ENCODE measurements at places on chromosomes 7 and 10.

GRCh38 chr10:1872151-1872726, 134.9 kb upstream of the ADARB2 start:
- DNase-seq, result no peak

DNA sequence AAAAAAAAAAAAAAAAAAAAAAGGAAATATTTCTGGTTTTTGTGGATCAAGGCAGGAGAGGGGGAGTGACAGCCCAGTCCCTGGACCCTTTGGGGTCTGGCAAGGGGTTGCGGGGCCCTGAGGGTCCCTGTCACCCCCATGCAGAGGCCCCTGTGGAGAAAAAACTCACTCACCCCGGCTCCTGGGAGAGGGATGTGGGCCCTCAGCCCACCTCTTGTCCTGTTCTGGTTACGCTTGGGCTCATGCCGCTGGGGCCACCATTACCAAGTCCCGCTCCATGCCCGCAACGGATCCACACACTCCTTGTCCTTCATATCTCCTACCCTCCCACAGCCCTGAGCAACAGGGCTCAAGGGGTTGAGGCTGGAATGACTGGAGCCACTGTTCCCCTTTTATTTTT, 1.0 kb upstream of the TMEM184A start:
- no peak for DNase-seq

- DNase-seq, result no peak
Observed at GRCh38 chr7:17646253-17646956, 293.9 kb downstream of the SNX13 start.

DNA sequence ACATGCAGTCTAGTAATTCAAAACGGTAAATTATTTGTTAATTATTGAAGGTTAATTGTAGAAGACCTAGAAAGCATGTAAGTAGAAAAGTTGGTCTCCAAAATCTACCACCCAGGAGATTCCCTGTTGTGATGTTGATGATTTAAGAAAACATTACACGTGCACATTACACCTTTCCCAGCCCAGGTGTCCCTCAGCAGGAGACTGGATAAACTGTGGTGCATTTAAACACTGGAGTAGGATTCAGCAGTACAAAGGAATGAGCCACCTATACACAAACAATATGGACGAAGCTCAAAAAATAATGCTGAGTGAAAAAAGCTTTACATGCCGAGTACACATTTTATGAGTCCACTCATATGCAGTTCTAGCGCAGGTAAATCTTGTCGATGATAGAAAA, 109.0 kb upstream of the STARD3NL start:
- DNase-seq, result no peak

DNA sequence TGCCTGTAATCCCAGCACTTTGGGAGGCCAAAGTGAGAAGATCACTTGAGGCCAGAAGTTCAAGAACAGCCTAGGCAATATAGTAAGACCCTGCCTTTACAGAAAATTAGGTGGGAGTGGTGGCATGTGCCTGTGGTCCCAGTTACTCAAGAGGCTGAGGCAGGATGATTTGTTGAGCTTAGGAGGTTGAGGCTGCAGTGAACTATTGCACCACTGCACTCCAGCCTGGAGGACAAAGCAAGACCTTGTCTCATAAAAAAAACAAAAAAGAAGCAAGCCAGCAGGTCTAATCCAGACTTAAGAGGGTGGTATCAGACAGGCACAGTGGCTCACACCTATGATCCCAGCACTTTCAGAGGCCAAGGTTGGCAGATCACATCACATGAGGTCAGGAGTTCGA, 24.5 kb upstream of the KCTD7 start:
- no peak for DNase-seq

GRCh38 chr7:537911-538634, 18.4 kb upstream of the PDGFA start:
- DNase-seq, result no peak

DNA sequence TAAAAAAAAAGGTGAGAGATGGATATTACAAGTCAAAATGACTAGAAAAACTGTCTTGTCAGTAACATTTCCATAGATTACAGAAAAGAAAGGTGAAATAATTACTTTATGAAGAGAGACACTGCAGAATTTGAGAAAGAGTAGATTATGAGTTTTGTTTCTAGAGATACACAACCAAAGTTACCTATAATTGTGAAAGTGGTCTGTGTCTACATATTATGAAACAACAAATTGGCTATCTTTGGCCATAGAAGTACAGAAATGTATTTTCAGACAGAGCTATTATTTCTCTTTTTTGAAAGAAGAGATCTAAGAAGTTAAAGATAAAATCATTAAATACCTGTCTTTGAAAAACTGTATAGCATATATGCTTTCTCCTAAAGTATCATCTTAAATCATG, 30.1 kb downstream of the KCND2 start:
- DNase-seq, result no peak

DNA sequence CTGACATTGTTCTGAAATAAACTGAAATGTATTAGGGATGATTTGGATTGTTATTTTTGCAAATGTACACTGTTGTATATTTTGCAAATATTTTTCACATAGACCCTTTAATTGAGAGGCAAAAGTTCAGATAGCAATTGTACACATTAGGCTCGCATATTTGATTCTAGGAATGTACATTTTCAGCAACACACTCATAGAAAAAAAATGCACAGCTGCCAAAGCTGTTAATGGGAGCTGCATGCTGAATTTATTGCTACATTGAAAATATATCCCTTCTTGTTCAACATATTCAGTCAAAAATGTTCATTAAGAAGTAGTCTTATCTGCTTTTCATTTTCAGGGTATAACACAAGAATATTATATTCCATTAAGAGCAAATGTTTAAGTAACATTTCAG, 512.9 kb downstream of the ATRNL1 start:
- no peak for DNase-seq

All from activated CD8-positive, alpha-beta memory T cell treated with anti-CD3 and anti-CD28 coated beads for 1 hour (primary cell).